ENCODE measurements at places on chromosomes 3 and 15.

- DNase-seq: no peak
These were observed 201.9 kb upstream of the NECTIN3 start for GRCh38 chr3:110869736-110870135.

GRCh38 chr3:169998668-169999131, 32.1 kb downstream of the SEC62 start:
- DNase-seq: no peak

DNA sequence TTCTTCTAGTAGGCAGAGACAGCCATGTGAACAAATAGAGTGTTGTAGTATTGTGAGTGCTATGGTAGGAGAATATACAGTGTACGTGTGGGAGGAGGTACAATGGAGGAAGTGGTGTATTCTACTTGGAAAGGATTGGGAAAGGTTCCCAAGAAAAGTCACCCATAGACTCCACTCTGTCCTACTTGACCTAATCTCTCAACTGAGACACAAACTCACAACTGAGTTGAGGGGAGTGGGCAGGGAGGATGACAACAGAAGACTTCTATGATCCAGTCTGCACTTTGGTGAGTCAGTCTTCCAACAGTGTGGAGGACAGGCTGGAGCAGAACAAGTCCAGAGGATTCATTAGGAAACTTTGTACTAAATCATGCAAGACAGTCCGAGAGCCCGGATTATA, 28.8 kb upstream of the AQP9 start:
- no peak for DNase-seq

DNA sequence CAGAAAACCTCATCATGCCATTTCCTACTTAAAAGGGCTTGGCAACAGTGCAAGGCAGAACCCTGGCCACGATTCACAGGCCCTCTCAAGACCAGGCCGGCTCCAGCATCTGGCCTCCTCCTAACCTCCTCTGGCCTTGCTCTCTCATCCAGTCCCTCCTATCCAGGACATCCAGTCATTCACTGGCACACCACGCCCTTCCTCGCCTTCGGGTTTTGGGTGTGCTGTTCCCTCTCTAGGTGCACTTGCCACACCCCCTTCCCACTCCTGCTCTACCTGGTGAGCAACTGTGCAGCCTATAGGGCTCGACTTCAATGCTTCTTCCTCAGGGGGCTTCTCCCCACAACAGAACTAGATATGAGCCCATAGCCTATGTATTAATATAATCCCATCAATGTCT, 317.1 kb downstream of the ARRDC4 start:
- DNase-seq: no peak

- no peak for DNase-seq
These were observed 20.6 kb downstream of the NCK1 start for GRCh38 chr3:136882571-136882970.
